A549 treated with CORT108297 at 1 μM for 4 hours (cell line): ENCODE measurements at places on chromosomes 7 and 10. TPM values are rescaled to one million over a fixed set of nuclear protein-coding genes. Genes with fewer than 3 reads are reported as not detected.

Gene SYT15B
- total RNA-seq = 2.7 to 4.2 TPM (median 3.7 TPM) in 5 replicates

Gene MOGAT3
- not detected in 5 replicates for total RNA-seq

Gene KEL
- not detected in 5 replicates for total RNA-seq

Gene TMEM72
- total RNA-seq = not detected in 5 replicates

Gene SDK1
- total RNA-seq = 0.27 to 0.53 TPM (median 0.42 TPM) in 5 replicates

Gene HMX3
- 0.09 TPM in 1 of 5 replicates, not detected in the others for total RNA-seq

Gene PNLIPRP1
- total RNA-seq = not detected in 5 replicates

Gene SFRP5
- total RNA-seq = 1.2 to 2.8 TPM (median 2.4 TPM) in 5 replicates

Gene MYH16
- total RNA-seq = 0.46 to 0.65 TPM (median 0.58 TPM) in 5 replicates

Gene CPA2
- total RNA-seq = 0.09 to 0.13 TPM in 2 of 5 replicates, not detected in the others

Gene DMBT1
- 0.03 to 0.11 TPM (median 0.08 TPM) in 5 replicates for total RNA-seq

Gene PHF14
- 19.0 to 24.3 TPM (median 20.2 TPM) in 5 replicates for total RNA-seq

Gene PRPS1L1
- total RNA-seq = not detected in 5 replicates

Gene CALML5
- total RNA-seq = not detected in 5 replicates

Gene GBX1
- 0.10 to 0.18 TPM in 2 of 5 replicates, not detected in the others for total RNA-seq

Gene VWDE
- total RNA-seq = 0.39 to 0.63 TPM (median 0.53 TPM) in 5 replicates

Gene ARHGAP22
- 3.7 to 5.2 TPM (median 4.1 TPM) in 5 replicates for total RNA-seq

Gene GNG11
- 34.6 to 38.9 TPM (median 35.4 TPM) in 5 replicates for total RNA-seq

Gene EBLN1
- 0.07 to 0.21 TPM in 2 of 5 replicates, not detected in the others for total RNA-seq

Gene OR2A1
- not detected in 5 replicates for total RNA-seq

Gene FAM25C
- 0.53 to 3.3 TPM (median 1.4 TPM) in 4 of 5 replicates, not detected in the other for total RNA-seq

Gene EPO
- total RNA-seq = not detected in 5 replicates

Gene COL28A1
- 0.42 to 0.75 TPM (median 0.58 TPM) in 5 replicates for total RNA-seq

Gene H2BK1
- not detected in 5 replicates for total RNA-seq

Gene CC2D2B
- 0.07 to 0.16 TPM (median 0.13 TPM) in 4 of 5 replicates, not detected in the other for total RNA-seq

Gene ZNF488
- 10.3 to 15.1 TPM (median 13.3 TPM) in 5 replicates for total RNA-seq

Gene GIMAP5
- 0.14 TPM in 1 of 5 replicates, not detected in the others for total RNA-seq

Gene UTF1
- total RNA-seq = 0.07 to 0.10 TPM in 2 of 5 replicates, not detected in the others

Gene TAS2R5
- 0.24 to 0.47 TPM (median 0.35 TPM) in 5 replicates for total RNA-seq

Gene PNLIPRP2
- total RNA-seq = 0.11 TPM in 1 of 5 replicates, not detected in the others

Gene FGFR2
- 0.31 to 0.39 TPM (median 0.36 TPM) in 5 replicates for total RNA-seq

Gene NRP1
- total RNA-seq = 65.7 to 105 TPM (median 89.0 TPM) in 5 replicates

Gene TCAF2
- 0.29 to 0.53 TPM (median 0.35 TPM) in 5 replicates for total RNA-seq

Gene CEP55
- total RNA-seq = 55.6 to 80.3 TPM (median 65.6 TPM) in 5 replicates

Gene PTPRZ1
- not detected in 5 replicates for total RNA-seq

Gene LRRC17
- 0.03 to 0.16 TPM (median 0.11 TPM) in 4 of 5 replicates, not detected in the other for total RNA-seq

Gene SLIT1
- 0.02 to 0.13 TPM (median 0.05 TPM) in 5 replicates for total RNA-seq

Gene DRGX
- 0.06 to 0.09 TPM in 2 of 5 replicates, not detected in the others for total RNA-seq

Gene CALCR
- total RNA-seq = 0.02 TPM in 1 of 5 replicates, not detected in the others

Gene NAMPT
- total RNA-seq = 112 to 165 TPM (median 121 TPM) in 5 replicates

Gene FAM25A
- 0.56 TPM in 1 of 5 replicates, not detected in the others for total RNA-seq

Gene HABP2
- total RNA-seq = 0.07 to 0.15 TPM (median 0.12 TPM) in 5 replicates

Gene PBLD
- total RNA-seq = 2.5 to 3.7 TPM (median 3.2 TPM) in 5 replicates

Gene DKK1
- 386 to 493 TPM (median 406 TPM) in 5 replicates for total RNA-seq

Gene PHKG1
- total RNA-seq = 0.31 to 0.83 TPM (median 0.65 TPM) in 5 replicates

Gene OPN1SW
- not detected in 5 replicates for total RNA-seq

Gene GNGT1
- total RNA-seq = not detected in 5 replicates

Gene TFPI2
- 249 to 287 TPM (median 256 TPM) in 5 replicates for total RNA-seq

Gene NDUFB2
- total RNA-seq = 378 to 422 TPM (median 391 TPM) in 5 replicates

Gene ADCY1
- 1.3 to 3.0 TPM (median 2.5 TPM) in 5 replicates for total RNA-seq

Gene BAMBI
- total RNA-seq = 13.1 to 17.1 TPM (median 15.0 TPM) in 5 replicates

Gene SCIN
- 0.32 to 0.50 TPM (median 0.42 TPM) in 5 replicates for total RNA-seq

Gene PDCD11
- total RNA-seq = 37.9 to 41.3 TPM (median 41.0 TPM) in 5 replicates

Gene CHAT
- total RNA-seq = not detected in 5 replicates

Gene CTAGE4
- total RNA-seq = not detected in 5 replicates

Gene PLXNA4
- 0.97 to 1.9 TPM (median 1.4 TPM) in 5 replicates for total RNA-seq

Gene PPP1R9A
- total RNA-seq = 3.1 to 4.9 TPM (median 4.0 TPM) in 5 replicates

Gene IDI2
- 0.06 TPM in 1 of 5 replicates, not detected in the others for total RNA-seq
